CD4-positive, alpha-beta T cell treated with Interleukin-17A for 1 hour (primary cell): ENCODE measurements at places on chromosomes 7 and 10.

DNA sequence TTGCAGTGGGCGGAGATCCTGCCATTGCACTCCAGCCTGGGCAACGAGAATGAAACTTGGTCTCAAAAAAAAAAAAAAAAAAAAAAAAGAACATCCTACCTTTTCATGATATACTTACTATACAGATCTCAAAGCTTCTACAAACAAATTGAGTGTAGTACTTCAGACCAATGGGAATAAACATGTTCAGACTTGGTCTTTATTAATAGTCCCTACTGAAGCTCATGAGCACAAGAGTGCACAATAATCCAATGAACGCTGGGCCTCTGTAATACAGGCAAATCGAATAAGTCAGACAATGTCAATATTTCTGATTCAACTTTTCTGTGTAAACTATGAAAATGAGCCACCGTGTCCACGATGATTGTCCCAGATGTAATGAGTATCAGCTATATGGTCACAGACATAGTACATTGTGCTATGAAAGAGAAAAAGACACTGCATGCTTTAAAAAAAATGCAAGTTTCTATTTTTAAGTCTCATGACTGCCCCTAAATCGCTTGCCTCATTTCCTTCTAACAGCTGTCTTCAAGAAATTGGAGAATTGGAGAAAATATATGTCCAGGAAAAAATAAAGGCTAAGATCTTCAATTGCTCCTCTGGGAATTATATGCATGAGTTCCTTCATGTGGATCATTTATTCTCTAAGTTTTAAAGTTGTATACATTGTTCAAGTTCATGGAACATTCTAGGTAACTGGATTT, 64.0 kb upstream of the CTTNBP2 start:
- no peak for DNase-seq

DNA sequence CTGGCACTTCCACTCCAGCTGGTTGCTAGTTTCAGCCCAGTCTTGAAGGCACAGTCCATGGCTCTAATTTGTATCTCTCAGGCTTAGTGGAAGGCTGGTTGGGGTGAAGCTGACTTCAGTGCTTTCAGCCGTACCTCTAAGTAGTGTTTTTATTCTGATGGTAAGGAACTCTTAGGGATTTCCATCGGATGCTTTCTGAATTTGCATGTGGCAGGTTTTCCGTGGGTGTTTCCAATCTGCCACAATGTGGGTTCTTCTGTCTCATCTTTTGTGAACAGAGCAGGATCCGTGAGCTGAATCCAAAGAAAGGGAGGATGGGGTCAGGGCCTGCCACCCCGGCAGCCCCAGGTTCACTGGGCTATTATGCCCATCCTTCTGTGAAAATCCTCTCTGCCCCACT, 607.9 kb upstream of the MKI67 start:
- no peak for DNase-seq

- DNase-seq = no peak
Observed at GRCh38 chr7:41745451-41745850, 42.6 kb upstream of the INHBA start.

GRCh38 chr7:32515890-32516550, 20.7 kb downstream of the AVL9 start:
- no peak for DNase-seq

DNA sequence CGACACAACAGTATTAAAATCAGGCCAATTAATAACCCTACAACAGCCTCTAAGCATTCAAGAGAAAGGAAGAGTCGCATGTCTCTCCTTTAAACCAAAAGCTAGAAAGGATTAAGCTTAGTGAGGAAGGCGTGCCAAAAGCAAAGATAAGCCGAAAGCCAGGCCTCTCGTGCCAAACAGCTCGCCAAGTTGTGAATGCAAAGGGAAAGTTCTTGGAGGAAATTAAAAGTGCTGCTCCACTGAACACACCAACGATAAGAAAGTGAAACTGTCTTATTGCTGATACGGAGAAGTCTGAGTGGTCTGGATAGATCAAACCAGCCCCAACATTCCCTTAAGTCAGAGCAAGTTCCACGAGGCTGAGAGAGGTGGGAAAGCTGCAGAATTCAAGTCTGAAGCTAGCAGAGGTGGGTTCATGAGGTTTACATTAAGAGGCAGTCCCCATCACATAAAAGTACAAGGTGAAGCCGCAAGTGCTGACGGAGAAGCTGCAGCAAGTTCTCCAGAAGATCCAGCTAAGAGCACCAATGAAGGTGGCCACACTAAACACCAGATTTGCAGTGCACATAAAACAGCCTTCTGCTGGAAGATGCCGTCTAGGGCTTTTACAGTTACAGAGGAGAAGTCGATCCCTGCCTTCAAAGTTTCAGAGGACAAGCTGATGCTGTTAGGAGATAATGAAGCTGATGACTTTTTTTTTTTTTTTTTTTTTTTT, 194.8 kb downstream of the MAD1L1 start:
- peak; percentile 44 for DNase-seq

DNA sequence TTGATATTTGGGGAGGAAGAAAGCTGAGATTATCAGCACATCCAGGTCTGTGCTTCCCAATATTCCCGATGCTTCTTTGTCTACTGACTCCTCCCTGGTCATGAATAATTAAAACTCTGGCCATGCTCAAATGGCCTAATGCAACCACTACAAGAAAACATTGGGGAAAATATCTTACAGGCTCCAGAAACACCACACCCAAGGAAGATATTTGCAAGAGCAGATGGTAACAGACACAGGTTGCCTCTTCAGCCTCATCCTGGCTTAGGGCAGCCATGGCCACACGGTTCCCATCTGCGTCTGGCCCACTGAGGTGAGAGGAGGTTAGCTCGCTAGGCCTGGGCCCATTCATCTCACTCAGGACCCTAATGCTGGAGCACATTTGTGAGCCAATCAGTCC, 108.4 kb upstream of the SDK1 start:
- DNase-seq = no peak

DNA sequence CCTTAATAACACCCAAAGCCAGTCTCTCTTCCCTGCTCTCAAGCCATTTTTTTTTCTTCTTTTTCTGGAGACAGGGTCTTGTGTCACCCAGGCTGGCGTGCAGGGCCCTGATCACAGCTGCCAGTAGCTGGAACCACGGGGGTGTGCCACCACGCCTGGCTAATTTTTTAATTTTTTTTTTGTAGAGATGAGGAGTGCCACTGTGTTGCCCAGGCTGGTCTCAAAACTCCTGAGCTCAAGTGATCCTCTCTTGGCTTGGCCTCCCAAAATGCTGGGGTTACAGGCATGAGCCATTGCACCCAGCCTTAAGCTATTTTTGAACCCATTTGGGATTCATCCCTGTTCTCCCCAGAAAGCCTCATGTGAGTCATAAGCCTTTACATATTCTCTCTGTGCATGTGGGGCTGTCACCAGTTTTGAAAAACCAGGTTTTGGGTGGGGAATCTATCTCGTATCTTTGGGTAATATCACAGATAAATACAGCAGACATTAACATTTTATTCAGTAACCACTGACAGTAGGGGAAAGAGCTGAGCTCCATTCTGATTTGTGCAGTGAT, 15.5 kb downstream of the ZNF487 start:
- DNase-seq = no peak

DNA sequence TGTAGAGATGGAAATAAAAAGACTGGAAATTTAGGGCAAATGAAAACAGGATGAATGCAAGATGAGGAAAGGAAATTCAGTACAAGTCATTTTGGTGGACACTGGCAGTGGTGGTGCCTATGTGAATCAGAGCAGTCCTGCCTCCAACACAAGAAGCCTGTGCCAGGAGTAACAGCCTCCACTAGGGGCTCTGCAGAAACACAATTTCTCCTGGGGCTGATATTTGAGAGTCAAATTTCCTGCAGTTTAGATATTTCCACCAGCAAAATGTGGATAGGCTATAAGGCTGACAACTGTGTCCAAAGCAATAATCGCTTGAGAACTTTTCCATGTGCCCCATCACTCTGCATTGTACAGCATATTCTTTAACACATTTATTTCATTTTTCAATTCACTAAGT, 4.7 kb upstream of the PLXDC2 start:
- no peak for DNase-seq

- DNase-seq = no peak
Observed at GRCh38 chr7:81594767-81595166, 175.1 kb downstream of the HGF start.

DNA sequence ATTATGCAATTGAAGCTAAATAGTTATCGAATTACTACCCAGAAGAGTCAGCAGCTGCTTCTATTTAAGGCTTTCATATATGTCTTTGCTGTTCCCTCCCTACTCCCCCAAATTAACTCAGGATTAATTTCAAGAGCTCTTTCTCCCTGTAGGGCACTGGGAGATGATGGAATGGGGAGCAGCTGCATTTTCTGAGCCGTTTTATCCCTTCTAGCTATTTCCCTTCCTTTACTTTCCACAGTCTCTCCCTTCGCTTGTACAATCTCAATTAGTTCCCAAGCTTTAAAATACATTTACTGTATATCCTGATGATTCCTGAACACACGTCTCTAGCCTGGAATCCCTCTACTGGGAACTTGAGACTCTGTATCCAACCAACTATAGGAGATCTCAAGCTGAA, 19.8 kb upstream of the TSPAN12 start:
- no peak for DNase-seq

- no peak for DNase-seq
Observed at GRCh38 chr10:97039538-97040247, 146.1 kb downstream of the SLIT1 start.

GRCh38 chr7:127251465-127252376, 1.0 kb downstream of the GRM8 start:
- no peak for DNase-seq

GRCh38 chr10:5361966-5362365, 2.8 kb upstream of the UCN3 start:
- DNase-seq = no peak

DNA sequence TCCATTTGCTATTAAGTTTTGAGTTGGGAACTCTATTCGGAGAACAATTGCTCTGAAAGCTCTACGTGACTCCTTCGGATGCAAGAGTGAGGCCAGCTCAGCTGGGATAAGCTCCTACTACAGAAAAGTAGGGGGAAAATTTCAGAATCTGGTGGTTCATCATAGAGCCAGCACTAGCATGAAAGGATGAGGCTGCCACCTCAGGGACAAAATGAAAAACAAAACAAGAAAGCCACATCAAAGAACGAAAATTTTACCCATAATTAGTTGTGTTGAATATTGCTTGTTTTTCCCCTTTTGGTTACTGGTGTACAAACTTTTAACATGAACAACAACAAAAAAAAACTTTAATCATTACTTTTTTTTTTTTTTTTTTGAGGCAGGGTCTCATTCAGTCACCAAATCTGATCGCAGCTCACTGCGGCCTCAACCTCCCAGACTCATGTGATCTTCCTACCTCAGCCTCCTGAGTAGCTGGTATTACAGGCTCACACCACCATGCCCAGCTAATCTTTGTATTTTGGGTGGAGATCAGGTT, 39.7 kb upstream of the NFE2L3 start:
- DNase-seq = peak; percentile 35

- DNase-seq = no peak
Observed at GRCh38 chr7:155257482-155258225, 40.0 kb upstream of the INSIG1 start.

DNA sequence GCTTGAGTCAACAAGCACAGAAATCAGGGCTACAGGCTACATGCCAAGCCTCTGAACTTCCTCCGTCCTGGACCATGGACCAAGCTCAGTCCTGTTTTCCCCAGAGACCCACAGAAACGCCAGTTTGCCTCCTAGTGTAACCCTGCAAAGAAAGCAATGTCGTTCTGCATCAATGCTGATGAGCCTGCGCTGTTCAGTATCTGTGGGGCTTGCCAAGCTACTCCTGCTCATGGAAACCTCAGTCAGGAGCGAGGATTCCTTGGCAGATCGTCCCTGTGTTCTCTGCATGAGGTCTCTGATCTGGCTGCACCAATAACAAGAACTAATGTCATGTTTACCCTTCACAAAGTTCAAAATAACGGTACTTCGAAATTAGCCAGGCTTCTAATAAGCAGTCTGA, 495.5 kb upstream of the C7orf33 start:
- DNase-seq = no peak

- DNase-seq = no peak
Observed at GRCh38 chr10:4436103-4436502, 389.9 kb upstream of the AKR1E2 start.

DNA sequence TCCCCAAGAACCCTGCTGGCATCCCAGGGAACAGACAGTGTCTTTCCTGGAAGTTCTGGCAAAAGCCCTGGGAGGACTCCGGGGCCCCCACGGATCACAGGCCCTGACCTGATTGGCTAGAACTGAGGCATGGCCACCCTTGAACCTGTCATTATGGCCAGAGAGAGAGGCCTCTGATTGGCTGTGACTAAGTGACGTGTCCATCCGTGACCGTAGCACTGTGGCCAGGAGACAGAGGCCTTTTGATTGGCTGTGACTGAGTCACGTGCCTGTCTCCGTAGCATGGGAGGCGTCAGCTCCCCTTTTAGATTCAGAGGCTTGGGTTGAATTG, 163.8 kb downstream of the RGS10 start:
- DNase-seq = no peak

- no peak for DNase-seq
Observed at GRCh38 chr10:71603150-71603549, 116.4 kb downstream of the C10orf105 start.

DNA sequence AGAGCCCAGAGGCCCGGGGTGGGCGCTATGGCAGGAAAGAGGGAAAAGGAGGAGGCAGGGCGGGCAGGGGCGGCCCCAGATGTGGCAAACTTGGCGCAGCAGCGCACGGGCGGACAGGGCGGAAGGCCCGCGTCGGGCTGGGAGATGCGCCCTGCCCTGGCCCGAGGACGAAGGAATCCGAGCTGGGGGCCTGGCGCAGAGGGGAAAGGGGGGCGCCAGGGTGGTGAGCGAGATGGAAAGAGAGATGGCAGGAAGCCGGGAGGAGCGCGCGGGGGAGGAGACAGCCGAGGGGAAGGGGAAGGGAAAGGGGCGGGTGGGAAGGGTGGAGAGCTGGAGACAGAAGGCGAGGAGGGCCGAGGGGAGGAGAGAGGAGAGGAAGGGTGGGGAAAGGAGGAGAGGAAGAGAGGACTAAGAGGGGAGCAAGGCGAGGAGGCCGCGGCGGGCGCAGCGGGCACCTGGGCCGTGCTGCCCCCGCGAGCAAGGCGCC, at the start of gene MARVELD1:
Gene MARVELD1 (plus strand): TSS at position 392 of the 487 bp plus-strand sequence. CDS start 147 bp downstream, outside the sequence.
- no peak for DNase-seq

DNA sequence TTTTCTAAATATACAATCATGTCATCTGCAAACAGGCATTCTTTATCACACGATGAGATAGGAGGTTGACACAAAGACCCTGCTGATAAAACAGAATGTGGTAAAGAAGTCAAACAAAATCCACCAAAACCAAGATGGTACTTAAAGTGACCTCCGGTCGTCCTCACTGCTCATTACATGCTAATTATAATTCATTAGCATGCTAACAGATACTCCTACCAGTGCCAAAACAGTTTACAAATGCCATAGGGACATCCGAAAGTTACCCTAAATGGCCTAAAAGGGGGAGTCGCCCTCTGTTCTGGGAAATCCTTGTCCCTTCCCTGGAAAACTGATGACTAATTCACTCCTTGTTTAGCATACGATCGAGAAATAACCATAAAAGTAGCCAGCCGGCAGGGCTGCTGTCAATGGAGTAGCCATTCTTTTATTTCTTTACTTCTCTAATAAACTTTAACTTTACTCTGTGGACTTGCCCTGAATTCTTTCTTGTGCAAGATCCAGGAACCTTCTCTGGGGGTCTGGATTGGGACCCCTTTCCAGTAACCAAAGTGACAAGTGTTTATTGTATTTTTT, 126.6 kb downstream of the CCDC71L start:
- DNase-seq = no peak
